T follicular helper cell (primary cell): ENCODE measurements at places on chromosomes 2 and 18.

GRCh38 chr2:237092920-237093781 is 7.5 kb downstream of the COPS8 start:
- no peak for DNase-seq

GRCh38 chr18:69387186-69387585 is 13.5 kb upstream of the DOK6 start:
- no peak for DNase-seq

DNA sequence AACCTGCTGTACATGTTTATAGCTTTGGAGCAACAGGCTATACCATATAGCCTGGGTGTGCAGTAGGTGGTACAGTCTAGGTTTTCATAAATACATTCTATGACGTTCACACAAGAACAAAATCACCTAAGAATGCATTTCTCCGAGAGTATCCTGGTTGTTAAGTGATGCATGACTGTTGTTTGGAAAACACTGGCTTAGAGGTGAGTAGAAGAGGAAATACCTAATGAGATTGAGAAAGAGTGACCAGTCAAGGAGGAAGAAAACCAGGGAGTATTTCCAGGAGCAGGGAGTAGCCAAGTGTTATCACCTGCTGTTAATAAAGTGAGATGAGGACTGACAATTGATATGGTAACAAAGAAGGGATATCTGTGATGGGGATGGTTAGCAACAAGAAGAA is 2.9 kb upstream of the ZNF892 start:
- DNase-seq: no peak

GRCh38 chr2:42510191-42510590 is 16.4 kb upstream of the KCNG3 start:
- no peak for DNase-seq

DNA sequence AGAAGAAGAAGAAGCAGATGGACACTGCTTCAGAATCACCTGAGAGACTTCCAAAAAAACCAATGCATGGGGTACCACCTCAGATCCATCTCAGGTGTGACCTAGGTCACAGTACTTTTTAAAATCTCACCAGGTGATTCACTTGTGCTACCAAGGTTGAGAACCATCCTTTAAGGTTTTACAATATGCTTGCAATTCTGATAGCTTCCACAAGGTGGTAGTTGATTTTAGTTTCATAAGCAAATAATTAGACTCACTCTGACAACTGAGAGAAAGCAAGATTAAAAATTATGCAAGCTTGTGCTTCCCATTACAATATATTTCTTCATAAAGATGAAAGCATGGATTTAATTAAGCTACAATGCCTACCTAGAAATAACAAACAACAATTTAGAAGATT is 355.1 kb downstream of the EN1 start:
- DNase-seq: no peak

GRCh38 chr2:127053731-127054603 is 53.0 kb downstream of the BIN1 start:
- DNase-seq: no peak

- DNase-seq: no peak
Measured at GRCh38 chr2:53217250-53217649, 550.4 kb upstream of the CHAC2 start.

- DNase-seq: no peak
Measured at GRCh38 chr2:197281421-197281820, 29.2 kb downstream of the ANKRD44 start.

- DNase-seq: no peak
Measured at GRCh38 chr2:37555457-37555856, 116.0 kb downstream of the CDC42EP3 start.

GRCh38 chr2:239143858-239144712 is 256.7 kb downstream of the HDAC4 start:
- DNase-seq: no peak

DNA sequence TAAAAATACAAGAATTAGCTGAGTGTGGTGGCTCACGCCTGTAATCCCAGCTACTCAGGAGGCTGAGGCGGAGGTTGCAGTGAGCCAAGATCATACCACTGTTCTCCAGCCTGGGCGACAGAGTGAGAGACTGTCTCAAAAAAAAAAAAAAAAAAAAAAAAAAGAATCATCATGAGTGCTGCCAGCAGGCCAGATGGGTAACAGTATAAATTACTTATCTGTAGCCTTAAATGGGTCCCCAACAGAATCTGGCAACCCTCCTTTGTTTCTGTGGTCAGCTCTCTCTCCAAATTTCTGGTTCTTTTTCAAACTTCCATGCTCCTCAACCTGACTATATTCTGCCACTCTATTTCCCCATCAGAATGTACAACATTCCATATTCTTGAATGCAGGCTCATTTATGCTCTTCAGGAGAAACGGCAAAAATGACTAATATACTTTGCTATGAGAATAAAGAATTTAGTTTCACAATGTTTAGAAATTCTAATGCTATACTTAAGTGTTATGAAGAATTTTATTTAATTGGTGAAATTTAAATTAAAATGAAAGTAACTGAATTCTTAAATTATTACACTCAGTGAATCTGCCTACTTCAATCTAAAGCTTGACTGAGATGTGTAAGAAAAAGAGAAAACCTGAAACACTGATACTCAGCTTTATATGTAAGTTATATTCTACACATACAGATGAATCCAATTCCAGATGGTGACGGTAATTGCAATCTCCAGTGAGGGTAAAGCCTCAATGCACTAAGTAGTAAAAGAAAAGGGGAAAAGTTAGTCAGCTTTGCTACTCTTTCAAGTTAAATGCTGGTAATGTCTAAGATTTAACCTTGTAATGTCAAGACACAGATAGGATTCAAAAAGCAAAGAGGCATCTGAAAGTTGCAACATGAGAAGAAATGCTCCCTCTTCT is 24.8 kb downstream of the LPIN2 start:
- DNase-seq: no peak

- no peak for DNase-seq
Measured at GRCh38 chr2:16392647-16393499, 272.8 kb downstream of the CYRIA start.

DNA sequence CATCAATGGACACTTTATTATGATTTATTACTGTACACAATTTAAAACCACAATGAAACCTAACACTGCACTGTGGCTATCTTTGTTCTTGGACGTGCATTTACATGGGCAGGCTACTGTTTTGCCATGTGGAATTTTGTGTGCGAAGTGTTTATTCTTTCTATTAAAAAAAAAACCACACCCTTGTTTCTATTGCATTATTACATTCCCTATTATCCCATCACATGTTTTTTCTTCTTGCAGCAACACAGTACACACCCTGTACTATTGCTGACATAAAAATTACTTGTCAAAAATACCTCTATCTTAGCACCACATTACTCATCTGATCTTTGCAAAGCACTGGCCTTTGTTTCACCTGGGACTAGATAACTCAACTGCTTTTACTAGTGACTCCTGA is 1.5 kb downstream of the RNF152 start:
- DNase-seq: no peak
